ENCODE measurements at places on chromosomes 3 and 15. TPM values are rescaled to one million over a fixed set of nuclear protein-coding genes. Genes with fewer than 3 reads are reported as not detected.

Gene CX3CR1
- total RNA-seq: 0.24 TPM

DNA sequence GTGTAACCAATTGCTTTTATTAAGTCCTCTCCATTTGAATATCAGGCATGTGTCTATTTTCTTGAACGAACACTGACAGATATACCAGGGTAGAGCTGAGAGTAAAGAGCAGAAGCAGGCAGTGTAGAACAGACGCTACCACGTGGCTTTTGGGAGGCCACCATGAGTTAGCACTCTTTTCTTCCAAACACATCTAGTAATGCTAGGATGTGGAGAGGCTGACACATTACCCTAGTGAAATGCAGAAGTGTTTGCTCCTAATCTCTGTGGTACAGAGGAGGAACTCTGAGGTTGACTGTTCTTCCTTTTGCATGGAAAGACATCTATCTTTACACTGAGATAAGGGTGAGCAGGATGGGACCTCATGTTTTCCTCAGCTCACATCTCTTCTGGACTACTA is 216.3 kb downstream of the SATB1 start:
- DNase-seq: no peak
- no peak overlapping the region for H3K27ac ChIP-seq
- H3K36me3 ChIP-seq: no peaks in the 10 kb centered on the region
- H3K4me1 ChIP-seq: peaks cover 8% of the 10 kb centered on the region
- no peak overlapping the region for H3K4me3 ChIP-seq
- H3K27me3 ChIP-seq: no peaks in the 10 kb centered on the region

DNA sequence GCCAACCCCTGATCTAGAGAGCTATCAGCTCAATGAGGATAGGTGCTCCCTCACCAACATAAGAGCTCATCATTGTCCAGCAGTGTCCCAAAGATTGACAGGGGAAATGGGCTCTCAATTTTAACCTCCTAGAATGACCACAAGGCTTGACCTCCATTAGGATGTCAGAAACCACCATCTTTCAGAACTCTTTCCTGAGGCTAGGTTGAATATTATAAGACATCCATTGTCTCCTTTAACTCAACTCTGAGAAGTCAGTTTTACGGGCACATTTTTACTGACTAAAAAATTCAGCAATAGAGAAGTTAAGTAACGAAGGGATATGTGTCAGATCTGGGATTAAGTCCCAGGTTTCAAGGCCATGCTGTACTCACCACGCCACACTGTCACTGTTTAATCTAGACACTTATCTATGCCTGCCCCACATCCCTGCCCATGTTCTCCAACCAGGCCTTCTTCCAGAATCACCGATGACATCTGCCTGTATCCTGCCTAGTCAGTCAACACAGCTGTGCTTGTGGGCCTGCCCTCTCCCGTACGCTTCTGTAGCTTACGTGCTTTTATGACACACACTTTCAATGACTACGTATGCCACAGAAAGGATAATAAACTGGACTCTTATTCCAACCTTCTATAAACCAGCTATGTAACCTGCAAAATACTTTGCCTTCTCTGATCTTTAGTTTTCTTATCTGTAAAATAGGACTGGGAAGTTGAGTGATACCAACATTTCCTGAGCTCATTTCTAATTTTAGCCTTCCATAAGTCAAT is 17.1 kb upstream of the MUC13 start:
- no peaks in the 10 kb centered on the region for H3K36me3 ChIP-seq
- no peak for DNase-seq
- H3K27ac ChIP-seq: no peak overlapping the region
- H3K4me1 ChIP-seq: no peaks in the 10 kb centered on the region
- no peak overlapping the region for H3K4me3 ChIP-seq
- no peaks in the 10 kb centered on the region for H3K27me3 ChIP-seq

- no peaks in the 10 kb centered on the region for H3K4me1 ChIP-seq
- H3K36me3 ChIP-seq: no peaks in the 10 kb centered on the region
- H3K4me3 ChIP-seq: no peak overlapping the region
- no peak overlapping the region for H3K27ac ChIP-seq
- no peak for DNase-seq
These were observed 51.6 kb upstream of the C15orf39 start for GRCh38 chr15:75149867-75150709.

DNA sequence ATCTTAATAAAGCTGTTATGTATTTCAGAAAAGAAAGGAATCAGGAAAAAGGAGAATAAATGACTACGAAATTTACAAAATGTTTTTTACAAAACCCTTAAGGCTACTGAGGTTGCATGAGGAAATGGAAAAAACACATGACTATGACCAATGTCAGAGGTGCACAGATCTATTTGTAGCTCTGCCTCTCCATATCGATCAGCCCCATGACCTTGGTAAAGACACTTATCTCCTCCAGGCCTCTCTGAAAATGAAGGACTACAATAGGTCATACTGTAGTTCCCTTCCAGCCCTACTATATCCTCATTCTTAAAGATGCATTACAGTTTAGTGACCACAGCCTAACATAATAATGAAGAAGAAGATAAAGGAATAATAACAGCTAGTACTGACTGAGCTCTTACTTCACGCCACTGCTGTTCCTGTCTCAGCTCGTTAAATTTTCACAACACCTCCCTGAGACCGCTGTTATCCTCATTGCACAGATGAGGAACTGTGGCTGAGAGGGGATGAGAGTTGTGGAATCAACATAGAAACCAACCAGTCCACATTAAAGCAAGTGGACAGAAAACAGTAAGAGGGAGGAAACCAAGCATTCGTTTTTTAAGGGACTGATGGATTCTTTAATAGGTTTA is 163.2 kb downstream of the MAGI1 start:
- H3K27ac ChIP-seq: peak overlapping the region; percentile 67
- DNase-seq: no peak
- H3K27me3 ChIP-seq: no peaks in the 10 kb centered on the region
- no peak overlapping the region for H3K4me3 ChIP-seq
- no peaks in the 10 kb centered on the region for H3K36me3 ChIP-seq

DNA sequence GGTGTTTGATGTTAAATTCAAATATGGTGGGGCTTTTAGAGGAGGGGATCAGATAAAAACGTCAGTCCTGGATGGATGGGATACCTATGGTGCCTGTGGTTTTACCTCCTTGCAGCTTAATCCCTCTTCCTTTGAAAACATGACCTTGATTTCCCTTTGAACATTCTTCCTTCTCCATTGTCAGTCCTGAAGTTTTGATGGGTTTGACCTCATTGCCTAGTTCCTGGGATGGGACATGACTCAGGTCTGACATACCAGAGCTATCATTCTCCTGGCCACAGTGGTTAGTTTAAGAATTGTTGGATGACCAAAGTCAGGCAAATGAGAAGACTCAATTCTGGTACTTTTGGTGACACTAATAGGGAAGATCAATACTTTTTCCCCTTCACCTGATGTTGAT is 87.2 kb downstream of the PRICKLE2 start:
- no peak overlapping the region for H3K27ac ChIP-seq
- no peak overlapping the region for H3K4me3 ChIP-seq
- H3K27me3 ChIP-seq: no peaks in the 10 kb centered on the region
- no peak for DNase-seq
- H3K4me1 ChIP-seq: no peaks in the 10 kb centered on the region
- no peaks in the 10 kb centered on the region for H3K36me3 ChIP-seq

Gene PSMA4
- total RNA-seq: 301 TPM

Gene BSN
- total RNA-seq: 5.4 TPM

GRCh38 chr3:179898024-179898423 is 138.7 kb downstream of the PEX5L start:
- H3K27ac ChIP-seq: no peak overlapping the region
- H3K27me3 ChIP-seq: no peaks in the 10 kb centered on the region
- DNase-seq: peak; percentile 98
- no peaks in the 10 kb centered on the region for H3K36me3 ChIP-seq
- H3K4me1 ChIP-seq: no peaks in the 10 kb centered on the region
- H3K4me3 ChIP-seq: no peak overlapping the region

DNA sequence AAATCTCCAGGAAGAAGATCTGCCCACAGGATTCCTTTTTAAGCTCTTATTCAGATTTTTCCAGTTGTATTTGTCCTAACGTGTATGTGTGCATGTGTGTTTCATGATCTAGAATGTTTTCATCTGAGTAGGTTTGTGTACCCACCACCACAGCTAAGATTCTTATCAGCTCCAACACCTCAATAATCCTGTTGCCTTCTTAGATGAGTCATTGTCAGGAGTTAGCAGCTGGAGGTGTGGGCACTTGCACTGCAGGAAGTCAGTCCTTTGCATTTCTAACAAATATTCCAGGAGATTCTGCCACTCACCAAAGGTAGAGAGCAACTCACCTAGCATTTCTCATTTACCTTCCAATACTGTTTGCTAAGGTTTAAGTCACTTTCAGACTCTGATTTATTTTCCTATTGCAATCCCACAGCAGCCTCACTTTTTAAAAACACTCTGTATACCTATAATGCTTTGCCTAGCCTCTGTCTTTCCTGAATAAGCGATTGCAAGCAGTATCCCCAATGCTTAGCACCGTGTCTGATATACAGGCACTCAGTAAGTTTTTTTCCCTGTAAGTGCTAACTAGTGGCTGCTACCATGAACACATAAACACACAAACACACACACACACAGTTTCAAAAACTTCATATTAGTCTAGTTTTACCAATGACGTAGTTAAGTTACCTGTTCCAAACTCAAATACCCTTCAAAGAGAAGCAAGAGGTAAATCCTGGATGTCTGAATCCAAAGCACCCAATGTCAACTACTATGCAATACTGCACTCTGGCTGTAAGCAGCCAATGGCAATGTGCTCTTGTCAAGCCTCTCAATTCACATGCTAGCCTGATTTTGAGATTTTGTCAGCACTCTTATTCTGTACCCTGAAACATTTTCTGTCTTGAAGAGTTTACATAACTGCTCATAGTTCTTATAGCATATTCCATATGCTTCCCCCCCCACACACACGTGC is 713.5 kb upstream of the LMCD1 start:
- H3K36me3 ChIP-seq: no peaks in the 10 kb centered on the region
- DNase-seq: peak; percentile 37
- no peak overlapping the region for H3K4me3 ChIP-seq

Gene CFAP92
- 1.6 TPM for total RNA-seq

DNA sequence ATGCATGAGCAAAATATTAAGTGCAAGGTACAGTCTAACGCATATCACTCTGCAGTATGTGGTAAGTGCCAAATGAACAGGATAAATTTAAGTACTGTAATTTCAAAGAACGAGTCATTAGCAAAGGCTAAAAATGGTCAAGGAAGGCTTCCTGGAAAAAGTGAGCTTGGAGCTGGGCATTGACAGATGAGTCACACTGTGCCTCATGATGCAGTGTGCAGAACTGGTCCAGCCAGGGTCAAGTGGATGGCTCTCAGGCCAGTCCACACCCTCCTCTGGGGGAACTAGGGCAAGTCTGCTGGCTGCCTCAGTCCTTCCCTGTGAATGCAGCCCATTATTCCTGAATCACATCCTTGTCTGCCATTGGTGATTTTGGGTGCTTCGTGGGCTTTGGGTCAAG is 76.3 kb downstream of the CACNA1D start:
- no peak for DNase-seq
- H3K4me1 ChIP-seq: 0 out of 2 replicates have a peak, but pooled peaks cover 5% of the 10 kb centered on the region
- H3K36me3 ChIP-seq: no peaks in the 10 kb centered on the region

DNA sequence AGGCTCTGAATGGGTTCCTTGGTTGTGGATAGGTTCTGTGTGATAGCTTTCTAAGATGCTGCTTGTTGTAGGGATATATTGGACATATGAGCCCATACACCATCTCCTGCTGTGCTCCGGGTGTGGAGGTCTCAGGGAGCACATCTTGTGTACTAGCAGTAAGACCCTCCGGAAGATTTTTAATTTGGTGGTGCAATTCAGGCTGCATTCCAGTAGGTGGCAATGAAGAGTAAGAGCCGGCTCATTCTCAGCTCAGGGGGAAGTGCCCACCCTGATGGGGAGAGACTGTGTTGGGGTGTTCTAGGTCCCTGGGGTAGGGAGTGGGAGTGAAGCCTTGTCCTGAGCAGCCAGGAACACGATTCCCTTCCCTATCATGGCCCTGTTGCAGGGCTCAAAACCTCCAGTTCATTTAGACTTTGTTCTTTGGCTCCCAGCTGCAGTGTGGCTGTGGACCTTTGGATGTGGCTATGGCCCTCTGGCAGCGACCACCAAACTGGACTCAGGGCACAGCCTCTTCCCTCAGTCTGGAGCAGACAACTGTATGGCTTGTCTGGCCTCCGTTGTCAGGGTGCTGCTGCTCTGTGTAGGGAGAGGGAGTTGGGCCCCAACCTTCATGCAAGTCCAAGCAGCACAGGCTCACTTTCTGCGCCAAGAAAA is 104.7 kb downstream of the UNC13C start:
- H3K4me3 ChIP-seq: no peak overlapping the region
- no peaks in the 10 kb centered on the region for H3K4me1 ChIP-seq
- no peaks in the 10 kb centered on the region for H3K27me3 ChIP-seq
- H3K36me3 ChIP-seq: no peaks in the 10 kb centered on the region
- H3K27ac ChIP-seq: no peak overlapping the region
